ENCODE measurements at places on chromosomes 11 and 22.

- no peak for DNase-seq
Observed at GRCh38 chr11:44305470-44306051, 4.4 kb downstream of the ALX4 start.

GRCh38 chr11:117187007-117187406, 8.5 kb downstream of the SIDT2 start:
- DNase-seq: no peak

GRCh38 chr11:71913756-71914526, 14.5 kb downstream of the XNDC1N start:
- peak; percentile 31 for DNase-seq

- no peak for DNase-seq
Observed at GRCh38 chr11:30489076-30489475, 97.1 kb downstream of the MPPED2 start.

DNA sequence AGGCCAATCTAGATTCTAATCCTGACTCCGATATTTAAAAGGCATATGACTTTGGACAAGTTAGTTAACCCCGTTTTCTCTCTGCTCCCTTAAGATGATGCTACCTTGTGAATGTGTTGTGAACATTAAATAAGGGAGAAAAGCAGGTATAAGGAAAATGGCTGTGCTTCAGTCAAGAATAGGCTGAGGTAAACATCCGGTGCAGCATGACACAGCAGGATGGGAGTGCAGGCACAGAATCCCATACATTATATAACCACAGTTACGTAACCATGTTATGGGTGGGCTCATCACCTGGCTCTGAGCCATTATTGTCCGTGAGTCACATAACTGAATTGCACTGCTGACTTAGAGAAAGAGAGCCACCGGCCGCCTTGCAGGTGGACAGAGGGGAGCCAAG, 382.2 kb upstream of the ANO5 start:
- DNase-seq: no peak

DNA sequence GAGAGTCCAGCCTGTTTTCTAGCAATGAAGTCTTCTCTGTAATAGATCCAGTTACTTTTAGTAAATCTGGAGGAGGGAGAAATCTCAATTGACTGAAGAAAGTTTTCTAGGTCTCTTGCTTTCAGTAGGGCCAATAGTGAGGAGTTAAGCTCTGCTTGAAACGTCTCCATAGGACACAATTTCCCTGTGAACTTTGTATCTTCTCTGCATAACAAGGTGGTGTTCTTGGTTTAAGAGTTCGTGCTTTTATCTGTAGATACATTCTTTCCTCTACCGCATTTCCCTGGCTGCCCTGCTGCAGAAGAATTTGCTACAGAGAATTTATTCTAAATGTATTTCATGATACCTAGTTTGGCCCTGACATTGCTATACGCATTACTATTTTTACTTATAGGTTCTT, 183.1 kb downstream of the ARHGAP42 start:
- no peak for DNase-seq

GRCh38 chr11:124791626-124792341, 8.4 kb downstream of the MSANTD2 start:
- DNase-seq: peak; percentile 47

DNA sequence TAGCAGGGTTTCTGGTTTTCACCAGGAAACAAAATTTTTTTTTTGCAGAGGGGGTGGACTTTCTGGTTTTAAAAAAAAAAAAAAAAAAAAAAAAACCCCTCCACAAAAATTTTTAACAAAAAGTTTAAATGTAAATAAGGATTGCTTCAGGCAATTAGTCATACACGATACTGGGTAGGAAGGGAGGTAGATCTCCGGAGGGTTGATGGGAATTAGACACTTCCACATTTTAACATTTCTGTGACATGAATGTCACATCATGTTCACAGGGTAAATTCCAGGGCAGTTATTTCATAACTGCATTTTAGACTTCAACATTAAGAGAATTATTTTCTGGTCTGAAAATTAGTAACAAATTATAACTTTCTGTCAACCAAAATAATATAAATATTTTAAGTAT, 15.9 kb downstream of the NUP98 start:
- DNase-seq: peak; percentile 36

DNA sequence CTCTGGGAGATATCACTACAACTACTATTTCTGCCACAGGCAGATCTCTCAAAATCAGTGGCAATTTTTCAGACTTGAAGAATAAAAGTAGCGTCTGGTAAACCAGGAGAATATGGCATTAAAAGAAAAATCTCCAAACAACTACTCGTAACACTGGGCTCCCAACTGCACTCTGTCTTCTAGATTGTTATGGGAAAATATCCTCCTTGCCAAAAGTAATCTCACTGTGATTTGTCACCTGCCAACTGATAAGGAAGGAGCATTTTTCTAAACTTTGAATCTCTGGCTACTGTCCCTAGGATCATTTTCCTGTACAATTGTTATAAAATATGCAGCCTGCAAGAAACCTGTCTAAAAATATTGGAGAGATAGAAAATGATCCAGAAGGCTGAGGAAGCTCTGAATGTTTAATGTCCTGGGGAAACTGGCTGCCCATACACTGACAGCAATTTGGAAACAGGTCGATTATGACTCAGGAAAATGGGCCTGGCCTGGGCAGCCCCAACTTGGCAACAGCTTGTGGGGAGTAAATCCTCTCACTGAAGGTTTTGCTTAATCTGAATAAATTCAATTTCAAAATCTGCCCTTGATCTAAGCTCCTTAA, 90.5 kb upstream of the DBX1 start:
- no peak for DNase-seq

- DNase-seq: no peak
Observed at GRCh38 chr22:41780746-41781505, 19.6 kb upstream of the CCDC134 start.

DNA sequence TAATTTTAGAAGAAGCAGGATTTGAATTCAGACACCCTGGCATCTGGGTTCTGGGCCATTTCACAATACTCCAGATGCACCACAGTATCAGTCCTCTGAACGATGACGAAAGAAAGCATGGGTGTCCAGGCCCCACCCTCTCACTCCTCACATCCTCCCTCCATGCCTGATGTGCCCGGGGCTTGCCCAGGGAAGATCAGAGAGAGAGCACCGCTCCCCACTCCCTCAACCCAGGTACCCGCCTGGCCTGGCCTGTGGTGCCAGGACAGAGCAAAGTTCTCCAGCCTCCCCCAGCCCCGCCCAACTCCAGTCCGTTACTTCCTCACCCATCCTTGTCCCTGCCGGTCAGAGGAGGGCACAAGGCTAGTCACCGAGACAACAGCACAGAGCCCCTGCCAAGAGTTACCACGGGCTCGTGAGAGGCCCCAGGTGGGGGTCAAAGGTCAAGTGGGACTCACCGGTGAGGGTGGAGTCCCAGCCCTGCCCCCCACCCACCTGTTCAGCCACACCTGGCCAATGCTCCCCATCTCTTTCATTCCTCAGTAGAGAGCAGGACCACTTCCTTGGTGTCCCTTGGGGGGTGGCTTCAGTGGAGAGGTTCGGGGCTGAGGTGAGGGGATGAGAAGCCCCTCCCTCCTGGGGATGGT, 8.1 kb downstream of the BCL9L start:
- peak; percentile 77 for DNase-seq

DNA sequence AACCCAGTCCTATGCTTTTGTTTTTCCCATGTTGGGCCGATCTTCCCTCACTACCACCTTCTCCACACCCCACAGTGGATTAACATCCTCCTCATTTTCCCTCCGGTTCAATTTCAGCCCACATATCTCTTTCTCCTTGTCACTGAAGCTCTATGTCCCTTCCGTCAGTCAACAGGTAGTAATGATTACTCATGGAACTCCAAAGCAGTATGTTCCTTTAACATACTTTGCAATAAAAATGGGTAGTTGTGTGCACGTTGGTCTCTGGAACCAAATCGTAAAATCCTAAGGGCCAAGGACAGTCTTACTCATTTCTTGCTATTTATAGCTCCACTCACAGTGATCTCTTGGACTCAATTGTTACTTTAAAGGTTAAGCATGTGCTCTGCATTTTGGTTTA, 20.2 kb downstream of the AMOTL1 start:
- DNase-seq: peak; percentile 38

DNA sequence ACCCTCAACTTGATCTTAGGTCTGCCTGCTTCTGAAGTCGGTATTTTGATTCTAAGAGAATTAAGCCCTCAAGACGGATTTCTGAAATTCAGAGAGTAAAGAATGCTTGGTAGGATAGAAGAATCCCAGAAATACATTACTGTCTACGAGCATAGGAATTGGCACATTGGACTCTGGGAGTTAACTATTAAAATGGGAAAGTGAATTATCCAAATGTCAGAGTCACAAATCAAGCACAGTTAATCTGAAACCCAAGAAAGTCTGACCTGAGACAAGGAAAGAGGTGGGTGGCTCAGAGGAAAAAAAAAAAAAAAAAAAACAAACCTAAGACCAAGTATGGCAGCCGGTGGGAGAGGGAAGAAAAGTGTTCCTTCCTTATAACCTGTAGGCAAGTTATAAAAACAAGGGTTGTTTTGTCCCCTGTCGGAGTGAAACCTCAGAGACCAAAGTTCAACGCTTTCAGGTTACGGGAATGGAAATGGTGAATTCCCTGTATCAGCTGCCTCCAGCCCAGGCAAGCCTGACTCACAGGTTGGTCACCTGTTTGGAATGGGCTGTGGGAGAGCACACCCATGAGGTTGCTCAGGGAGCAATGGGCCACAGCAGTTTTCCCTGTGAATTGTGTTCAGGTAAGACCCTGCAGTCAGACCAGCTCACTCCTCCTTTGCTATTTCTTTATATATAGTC, 139.0 kb downstream of the ETS1 start:
- peak; percentile 61 for DNase-seq

- no peak for DNase-seq
Observed at GRCh38 chr11:69972351-69972802, 105.7 kb upstream of the ANO1 start.

- DNase-seq: peak; percentile 50
Observed at GRCh38 chr11:109320595-109320994, 101.4 kb upstream of the C11orf87 start.

DNA sequence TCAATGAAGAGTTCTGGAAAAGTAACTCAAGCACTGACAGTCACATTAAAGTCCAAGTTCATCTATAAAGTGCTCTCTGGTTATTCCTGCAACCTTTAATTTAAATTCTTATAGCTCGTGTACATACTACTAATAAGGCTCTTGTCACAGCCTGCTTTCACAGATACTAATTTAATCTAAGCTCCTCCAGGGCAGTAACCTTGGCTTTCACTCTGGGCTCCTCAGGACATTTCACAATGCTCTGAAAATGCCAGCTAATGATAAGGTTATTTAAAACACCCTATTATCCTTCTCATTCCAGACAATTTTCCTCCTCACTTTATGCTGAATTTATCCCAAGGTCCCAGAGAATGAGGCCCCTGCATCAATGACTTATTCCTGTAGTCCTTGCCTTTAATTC, 242.7 kb upstream of the CCDC90B start:
- no peak for DNase-seq

- DNase-seq: no peak
Observed at GRCh38 chr11:99884750-99885149, 802.3 kb upstream of the ARHGAP42 start.

- no peak for DNase-seq
Observed at GRCh38 chr11:2512431-2513407, 67.9 kb downstream of the KCNQ1 start.

GRCh38 chr22:44738347-44738715, 14.0 kb upstream of the ARHGAP8 start:
- no peak for DNase-seq

DNA sequence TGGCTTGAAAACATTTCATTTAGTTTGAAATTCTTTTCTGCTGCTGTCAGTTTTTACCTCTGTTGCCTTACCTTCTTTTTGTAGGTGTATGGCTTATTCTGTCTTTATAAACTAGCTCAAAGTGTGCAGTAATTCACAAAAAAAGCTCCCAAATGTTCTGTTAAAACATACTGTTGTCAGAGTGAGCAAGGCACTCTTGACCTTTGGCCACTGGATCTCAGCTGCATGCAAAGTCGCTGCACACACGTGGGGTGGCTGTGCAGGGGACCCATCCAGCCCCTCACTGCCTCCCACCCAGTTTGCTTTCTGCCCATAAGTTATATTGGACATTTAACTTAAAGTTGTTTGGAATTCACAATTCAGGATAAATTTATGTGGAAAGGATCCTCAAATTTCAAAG, 92.2 kb downstream of the AMOTL1 start:
- DNase-seq: no peak

DNA sequence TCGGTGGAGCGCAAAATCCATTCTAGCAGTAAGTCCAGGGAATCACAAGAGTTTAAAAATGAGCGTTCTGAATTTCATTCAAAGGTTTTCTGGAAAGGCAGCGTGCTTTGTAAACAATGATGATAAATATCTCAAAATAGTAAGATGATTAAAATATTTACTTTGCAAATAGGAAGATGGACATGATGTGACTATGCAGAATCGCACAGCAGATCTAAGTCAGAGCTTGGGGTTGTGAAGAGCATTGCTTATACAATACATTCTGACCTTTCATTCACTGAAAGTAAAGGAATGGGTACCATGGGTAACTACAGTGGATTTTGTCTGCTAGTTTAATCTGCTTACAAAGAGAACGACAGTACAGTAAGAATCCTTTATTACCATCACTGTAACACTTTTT, 77.5 kb downstream of the PPP6R3 start:
- no peak for DNase-seq

DNA sequence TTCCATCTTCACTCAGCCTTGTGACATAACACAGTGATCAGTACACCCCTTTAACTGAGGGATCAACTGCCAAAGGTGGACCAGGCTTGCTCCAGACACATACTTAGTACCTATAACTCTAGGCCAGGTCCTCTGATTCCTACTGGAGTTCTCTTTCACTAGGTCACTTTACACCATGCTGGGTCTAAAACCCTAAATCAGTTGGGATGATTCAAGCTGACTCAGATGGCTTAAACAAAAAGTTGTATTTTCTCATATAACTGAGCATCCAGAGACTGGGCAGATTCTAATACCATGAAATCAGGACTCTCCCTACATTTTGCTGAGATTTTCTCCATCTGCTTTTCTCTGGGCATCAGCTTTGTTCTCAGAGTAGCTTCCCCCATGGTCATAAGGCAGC, 26.0 kb upstream of the FLI1 start:
- DNase-seq: no peak

DNA sequence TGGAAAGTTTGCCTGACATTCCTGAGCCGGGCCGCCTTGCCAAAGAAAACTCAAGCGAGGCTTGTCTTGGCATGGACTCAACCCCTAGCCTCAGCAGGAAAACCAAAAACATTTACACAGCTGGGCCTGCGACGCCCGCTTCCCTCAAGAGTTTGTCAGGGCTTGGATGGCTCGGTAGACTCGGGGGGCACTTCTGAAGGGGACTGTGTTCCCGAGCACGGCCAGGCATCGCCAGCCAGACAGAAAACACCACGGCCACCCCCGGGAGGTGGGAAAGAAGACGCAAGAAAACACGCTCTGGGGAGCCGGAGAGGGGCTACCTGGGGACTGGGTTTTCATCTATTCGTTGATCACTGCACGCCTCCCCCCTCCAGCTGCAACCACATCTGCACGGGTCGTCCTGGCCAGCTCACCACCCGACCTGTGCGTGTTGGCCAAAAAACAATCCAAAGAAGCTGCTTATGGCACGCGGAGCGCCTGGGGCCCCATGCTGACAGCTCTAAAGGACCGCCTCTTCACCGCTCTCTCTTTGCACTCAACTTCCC, 380.7 kb downstream of the MN1 start:
- DNase-seq: peak; percentile 90

GRCh38 chr22:45832959-45833580, 143.9 kb downstream of the WNT7B start:
- no peak for DNase-seq

Data from LHCN-M2 (cell line).